A549 treated with Mapracorat at 1 μM for 4 hours (cell line): ENCODE measurements at places on chromosomes 11 and 22. TPM values are rescaled to one million over a fixed set of nuclear protein-coding genes. Genes with fewer than 3 reads are reported as not detected.

The TRIM3 gene
- total RNA-seq: 13.8 to 22.2 TPM (median 20.0 TPM) in 5 replicates

The OR8G5 gene
- not detected in 5 replicates for total RNA-seq

The TMEM80 gene
- 7.6 to 12.4 TPM (median 8.4 TPM) in 5 replicates for total RNA-seq

The SAA1 gene
- 1.5 to 2.6 TPM (median 2.1 TPM) in 5 replicates for total RNA-seq

The TMX2 gene
- 143 to 164 TPM (median 150 TPM) in 5 replicates for total RNA-seq

The THAP12 gene
- 39.7 to 47.5 TPM (median 46.0 TPM) in 5 replicates for total RNA-seq
